Activated CD4-positive, alpha-beta T cell treated with anti-CD3 and anti-CD28 coated beads, Interleukin-2, Interleukin-6, amounts not matched to agents 100 ng/mL and 50 ng/mL, durations not matched to agents 16 hours and 8 hours (primary cell): ENCODE measurements at places on chromosomes 3 and 15.

DNA sequence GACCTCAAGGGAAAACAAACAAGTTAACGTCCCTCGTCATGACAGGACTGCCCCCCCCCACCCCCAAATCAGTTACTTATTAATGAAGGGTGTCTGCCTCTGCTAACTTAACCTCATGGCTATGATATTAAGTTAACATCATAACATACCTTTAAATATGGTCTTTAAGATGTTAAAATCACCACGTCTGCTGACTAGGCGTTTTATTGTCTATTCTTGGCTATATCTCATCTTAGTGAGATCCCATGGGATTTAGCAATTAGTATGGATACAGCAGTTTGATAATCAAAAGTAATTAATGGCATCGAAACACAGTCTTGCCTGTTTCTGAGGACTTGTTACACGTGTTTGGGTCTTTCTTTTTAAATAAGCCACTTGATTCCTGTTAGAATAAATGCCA is 186.9 kb downstream of the FOXB1 start:
- DNase-seq: no peak

GRCh38 chr15:51398626-51399025 is 57.2 kb downstream of the GLDN start:
- no peak for DNase-seq

DNA sequence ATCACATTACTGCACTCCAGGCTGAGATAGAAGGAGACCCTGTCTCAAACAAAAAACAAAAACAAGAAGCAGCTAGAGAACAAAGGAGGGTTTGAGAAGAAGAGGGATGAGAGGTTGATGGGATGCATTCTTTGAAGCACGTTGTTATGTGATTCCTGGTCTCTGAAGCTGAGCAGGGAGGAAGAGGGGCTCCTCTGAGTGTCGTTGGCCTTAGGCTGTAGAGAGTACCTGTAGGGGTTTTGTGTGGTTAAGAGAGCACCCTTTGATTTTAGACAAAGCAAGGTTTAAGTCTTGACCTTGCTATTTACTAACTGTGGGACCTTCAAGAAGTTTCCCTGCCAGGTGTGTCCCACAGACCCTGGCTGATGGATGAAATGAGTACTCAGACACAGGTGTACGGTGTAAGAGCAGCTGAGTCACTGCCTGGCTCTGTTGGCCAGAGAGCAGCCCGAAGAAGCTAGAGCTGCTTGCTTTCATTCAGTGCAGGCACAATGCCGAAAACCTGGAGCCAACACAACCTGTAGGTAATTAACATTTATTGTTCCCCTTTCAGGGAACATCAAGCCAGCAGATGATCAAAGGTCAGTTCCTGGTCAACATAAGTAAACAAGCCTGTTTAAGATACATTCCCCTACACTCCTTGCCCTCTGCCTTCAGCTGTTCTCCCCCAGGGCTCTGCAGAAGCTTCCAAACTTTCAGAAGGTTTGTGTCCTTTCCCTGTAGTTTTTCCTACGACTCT is 67.2 kb downstream of the LRRK1 start:
- no peak for DNase-seq

- DNase-seq: no peak
Observed at GRCh38 chr15:59327942-59328341, 44.7 kb downstream of the MYO1E start.

- DNase-seq: no peak
Observed at GRCh38 chr3:60277361-60277800, 973.9 kb downstream of the FHIT start.

DNA sequence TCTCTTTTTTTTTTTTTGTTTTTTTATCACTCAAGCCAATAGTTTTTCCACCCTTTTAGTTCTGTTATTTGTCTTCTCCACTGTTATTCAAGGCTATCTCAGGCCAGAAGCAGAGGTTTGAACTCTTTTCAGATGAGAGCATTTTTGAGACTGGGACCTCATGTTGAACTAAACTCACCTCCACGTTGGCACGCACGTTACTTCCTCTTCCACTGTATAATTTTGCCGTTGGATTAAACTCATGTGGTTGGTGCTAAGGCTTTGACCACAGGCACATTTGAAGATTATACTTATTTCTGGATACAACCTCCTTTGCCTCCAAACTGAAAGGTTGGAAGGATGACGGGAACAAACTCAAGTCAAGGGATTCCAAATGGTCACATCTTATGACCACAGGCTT is 501.3 kb upstream of the TPRG1 start:
- no peak for DNase-seq
